Skin of body (tissue), 3 donors: ENCODE measurements at places on chromosomes 2 and 18.

DNA sequence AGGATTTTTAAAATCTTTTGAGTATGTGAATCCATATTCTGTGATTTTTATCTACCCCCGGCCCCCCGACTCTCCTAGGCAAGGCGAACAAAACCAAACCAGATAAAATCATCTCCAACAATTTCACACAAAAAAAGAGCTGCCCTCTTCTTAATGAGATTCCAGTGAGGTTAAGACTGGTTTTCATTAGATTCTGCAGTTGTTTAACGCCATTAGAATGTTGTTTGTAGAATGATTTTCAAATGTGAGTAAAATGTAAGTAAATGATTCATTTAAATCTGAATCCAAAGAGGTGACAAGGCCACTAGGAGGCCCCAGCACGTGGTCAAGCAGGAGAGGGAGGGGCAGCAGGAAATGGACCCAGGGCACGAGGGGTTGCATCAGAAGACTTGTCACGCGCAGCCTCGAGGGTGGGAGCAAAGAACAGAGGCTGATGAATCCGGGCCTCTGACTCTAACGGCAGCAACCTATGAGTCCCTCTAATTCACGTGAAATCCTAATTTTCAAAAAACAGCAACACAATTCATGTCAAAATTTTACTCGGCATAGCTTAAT lies 24.3 kb upstream of the KLHL29 start:
- DNase-seq = no peak

DNA sequence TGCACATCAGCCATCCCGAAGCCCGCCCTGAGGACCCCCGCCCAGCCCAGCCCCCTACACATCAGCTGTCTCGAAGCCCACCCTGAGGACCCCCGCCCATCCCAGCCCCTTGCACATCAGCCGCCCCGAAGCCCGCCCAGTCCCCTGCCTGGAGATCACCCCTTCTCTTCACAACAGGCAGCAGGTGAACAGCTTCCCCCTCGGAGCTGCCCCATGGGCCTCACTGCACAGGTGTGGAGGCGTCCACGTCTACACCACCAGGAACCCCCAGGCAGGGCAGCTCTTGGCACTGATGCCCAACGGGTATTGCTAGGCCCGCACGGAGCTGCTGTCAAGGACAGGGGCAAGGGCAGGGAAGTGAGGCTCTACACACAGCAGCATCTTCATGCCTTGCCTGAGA lies 137.6 kb downstream of the HDAC4 start:
- DNase-seq = no peak

GRCh38 chr18:32469190-32469651 lies 1.5 kb downstream of the GAREM1 start:
- DNase-seq = no peak

DNA sequence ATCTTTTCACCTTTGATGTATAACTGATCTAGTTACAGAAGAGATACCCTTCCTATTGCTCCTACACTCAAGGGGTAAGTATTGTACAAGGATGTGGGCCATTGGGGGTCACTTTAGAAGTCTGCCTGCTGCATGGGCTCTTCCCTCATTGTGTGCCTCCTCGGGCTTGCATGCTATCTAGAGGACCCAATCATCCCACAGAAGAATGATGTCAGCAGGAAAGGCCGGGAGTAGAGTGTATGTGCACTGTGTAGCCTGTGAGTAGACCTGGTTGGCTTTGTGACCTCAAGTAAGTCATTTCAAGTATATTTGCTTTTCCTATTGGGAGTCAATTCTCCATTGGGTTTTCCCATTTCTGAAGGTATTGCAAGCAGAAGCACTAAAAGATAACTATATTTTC lies 129.5 kb upstream of the TRIB2 start:
- no peak for DNase-seq

DNA sequence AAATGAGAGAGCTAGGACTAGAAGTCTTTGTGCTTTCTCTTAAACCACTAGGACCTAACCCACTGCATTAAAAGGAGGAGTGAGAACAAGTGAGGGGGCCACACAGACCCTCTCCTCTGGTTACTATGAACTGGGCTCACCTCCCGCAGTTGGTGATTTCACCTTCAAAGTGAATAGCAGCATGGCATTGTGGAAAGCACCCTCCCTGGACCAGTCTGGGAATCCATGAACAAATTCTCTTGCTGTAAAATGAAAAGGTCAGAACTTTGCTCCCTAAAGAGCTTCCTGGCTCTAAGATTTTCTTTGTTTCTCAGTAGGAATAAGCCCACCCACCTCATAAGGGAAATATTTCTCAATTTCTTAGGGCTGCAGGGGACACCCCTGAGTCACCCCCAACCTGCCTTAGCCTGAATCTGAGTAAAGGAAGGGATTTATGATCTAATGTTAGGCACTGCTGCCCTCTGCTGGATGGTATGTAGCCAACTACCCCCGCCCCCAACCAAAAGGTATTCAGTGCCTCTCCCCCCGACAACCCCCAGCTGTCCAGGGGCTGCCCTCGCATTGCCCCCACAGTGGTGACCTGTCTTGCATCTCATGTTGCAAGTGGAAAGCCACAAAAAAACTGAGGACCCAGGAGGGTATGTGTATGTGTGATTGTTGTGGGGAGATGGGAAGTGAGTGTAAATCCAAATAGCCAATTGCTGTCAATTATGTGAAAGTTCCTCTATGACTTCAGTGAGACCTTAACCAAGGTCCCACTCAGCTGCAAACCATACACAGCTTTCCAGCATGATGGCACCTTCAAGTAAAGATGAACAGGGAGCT lies 230.9 kb upstream of the SLC14A2 start:
- peak; percentile 29 for DNase-seq

DNA sequence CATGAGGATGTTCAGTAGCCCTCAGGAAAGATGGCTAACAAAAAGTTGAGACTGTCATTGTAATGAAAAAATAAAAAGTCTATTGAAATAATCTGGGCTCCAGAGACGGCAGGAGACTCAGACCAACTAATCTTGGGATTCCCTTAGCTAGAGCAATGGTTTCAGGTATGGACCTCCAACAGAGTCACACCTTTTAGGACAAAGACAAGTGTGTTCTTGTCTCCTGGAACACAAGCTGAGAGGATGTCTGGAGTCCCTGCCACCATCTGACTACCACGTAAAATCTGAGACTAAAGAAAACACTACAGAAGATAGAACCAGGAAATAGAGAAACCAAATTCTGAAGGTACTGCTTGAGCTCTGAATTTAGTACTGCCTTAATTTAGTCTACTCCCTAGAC lies 103.3 kb upstream of the RBBP8 start:
- no peak for DNase-seq

DNA sequence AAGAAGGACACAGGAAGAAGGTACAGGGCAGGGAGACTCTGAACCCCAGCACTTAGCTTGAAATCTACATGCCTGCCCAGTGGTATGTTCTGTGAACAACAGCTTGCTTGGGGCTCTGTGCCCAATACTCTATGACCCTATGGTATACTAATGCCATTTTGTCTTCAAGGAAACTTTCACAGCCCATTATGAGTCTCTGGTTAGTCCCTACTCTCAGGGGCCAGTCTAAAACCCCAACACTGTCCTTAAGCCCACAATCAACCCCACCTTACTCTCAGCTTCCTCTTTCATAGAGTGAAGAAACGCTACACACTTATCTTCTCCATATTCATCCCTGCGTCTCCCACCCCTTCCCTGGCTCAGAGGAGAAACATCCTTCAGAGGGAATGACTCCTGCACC lies 16.0 kb downstream of the NEB start:
- no peak for DNase-seq

DNA sequence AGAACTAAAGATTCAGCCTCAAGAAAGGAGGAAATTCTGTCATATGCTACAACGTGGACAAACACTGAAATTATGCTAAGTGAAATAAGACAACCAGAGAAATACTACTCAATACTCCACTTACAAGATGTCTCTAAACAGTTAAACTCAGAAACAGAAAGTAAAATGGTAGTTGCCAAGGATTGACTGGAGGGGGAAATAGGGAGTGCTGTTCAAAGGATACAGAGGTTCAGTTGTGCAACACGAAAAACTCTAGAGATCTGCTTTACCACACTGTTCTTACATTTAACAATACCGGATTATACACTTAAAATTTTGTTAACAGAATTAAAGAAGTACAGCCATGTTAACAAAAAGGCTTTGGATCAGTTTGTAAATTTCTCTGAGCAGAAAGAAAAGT lies 39.8 kb upstream of the C2orf15 start:
- DNase-seq = peak; percentile 48

DNA sequence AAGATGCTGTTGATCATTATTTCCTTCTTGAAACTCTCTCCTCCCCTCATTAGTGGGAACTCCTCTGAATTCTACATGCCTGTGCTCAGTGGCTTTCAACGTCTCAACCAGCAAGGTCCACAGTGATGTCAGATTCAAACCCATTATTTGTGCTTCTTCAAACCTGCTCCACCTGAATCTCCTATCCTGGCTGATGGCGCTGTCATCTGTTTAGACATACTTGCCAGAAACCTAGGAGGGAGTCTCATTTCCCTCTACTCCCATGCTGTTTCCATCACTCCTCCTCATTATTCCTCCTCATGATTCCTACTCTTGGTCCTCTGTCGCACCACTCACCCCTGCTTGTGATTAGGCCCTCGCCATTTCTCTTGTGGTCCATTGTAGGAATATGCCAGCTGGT lies 2.9 kb upstream of the LPIN2 start:
- DNase-seq = no peak

GRCh38 chr2:72083751-72084583 lies 63.7 kb downstream of the CYP26B1 start:
- peak; percentile 21 for DNase-seq

GRCh38 chr18:70397259-70397925 lies 108.5 kb downstream of the SOCS6 start:
- DNase-seq = no peak

GRCh38 chr18:13019301-13019700 lies 28.1 kb downstream of the CEP192 start:
- no peak for DNase-seq

GRCh38 chr2:64108666-64109241 lies 35.5 kb downstream of the PELI1 start:
- no peak for DNase-seq

DNA sequence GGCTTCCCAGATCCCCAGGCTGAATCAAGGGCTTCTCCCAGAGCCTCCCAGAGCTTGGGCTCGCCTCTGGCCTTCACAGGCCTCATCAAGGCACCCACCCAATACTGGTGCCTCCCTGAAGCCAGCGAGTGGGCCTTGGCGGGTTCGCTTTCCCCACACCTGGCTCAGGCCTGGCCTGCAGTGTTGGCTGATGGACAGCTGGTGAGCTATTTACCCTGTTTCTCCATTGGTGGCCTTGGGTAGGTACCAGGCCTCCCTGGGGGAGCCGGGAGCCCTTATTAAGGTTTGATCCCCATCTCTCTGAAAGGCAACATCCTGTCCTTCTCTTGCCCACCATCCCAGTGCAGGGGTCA lies 18.2 kb upstream of the DUSP2 start:
- no peak for DNase-seq

GRCh38 chr2:173739006-173739405 lies 226.2 kb downstream of the SP3 start:
- no peak for DNase-seq
